ENCODE measurements at places on chromosomes 6 and 20.

DNA sequence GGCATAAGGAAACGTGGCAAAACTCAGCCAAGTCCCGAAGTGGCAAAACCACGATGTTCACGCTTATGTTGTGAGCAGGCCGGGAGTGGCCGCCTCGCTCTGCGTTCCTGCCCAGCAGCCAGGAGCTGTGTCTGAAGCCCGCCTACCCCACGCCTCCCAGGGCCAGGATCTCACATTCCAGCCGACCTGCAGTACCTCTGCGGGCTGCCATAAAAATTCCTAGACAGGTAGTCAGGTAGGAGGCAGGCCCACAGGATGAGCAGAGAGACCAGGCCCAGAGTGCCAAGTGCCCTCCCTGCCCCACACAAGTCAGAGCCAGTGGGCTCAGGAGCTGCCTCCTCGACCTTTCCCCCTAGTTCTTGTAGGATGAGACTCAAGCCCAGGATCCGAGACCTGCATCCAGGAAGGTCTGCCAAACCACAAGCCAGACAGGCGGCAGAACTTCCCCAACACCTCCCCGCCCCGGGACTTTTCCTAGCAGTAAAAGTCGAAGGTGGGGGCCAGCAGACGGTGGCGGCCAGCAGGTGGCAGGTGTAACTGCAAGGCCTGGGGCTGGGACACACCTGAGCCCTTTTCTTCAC, 16.7 kb downstream of the PMEPA1 start:
- no peak for DNase-seq

DNA sequence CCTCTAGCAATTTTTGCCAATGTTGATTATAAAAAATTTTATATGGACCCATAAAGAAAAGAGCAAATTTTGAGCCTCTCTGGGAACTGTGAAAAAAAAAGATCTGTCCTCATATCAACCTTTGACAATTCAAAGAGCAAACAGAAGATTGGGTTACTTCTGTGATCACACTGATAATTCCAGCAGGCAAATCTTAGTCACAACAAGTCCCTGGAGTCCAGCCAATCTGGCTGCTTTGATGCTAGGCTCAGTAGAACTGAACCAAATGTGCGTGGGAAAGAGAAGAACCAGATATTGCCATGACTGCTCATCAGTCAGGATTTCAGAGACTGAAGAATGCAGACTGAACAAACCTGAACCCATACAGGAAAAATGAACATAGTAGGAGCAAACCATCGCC, 438.4 kb upstream of the FLRT3 start:
- DNase-seq, result no peak

DNA sequence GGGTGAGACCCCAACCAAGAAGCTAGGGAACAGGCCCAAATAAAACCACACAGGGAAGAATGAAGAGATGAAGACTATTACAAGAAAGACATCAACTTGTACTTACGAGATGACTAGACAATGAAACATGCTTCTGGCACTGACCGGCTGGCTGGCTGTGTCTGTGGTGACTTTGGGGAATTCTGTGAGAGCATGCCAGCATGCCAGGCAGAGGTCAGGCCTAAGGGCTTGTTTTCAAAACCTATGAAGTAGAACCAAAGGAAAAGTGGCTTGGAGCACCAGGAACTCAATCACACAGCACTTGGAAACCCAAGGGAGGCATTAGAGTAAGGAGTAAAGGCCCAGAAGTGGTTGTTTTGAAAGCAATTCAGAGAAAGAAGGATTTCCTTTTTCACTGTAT, 28.4 kb upstream of the GSTA3 start:
- no peak for DNase-seq

DNA sequence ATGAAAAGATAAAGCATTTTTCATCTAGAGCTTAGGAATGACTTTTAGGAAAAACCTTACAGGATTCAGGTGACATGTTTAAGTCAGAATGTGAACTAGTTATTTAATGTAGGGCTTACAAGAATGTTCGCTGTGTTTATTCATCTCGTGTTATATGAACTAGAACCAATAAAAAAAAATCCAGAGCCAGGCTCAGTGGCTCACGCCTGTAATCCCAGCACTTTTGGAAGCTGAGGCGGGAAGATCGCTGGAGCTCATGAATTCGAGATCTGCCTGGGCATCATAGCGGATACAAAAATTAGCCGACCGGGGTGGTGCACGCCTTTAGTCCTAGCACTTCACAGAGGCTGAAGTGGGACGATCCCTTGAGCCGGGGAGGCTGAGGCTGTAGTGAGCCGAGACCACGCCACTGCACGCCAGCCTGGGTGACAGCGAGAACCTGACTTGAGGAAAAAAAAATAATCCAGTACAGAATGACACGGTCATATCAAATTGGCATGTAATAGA, 46.3 kb downstream of the OR2B2 start:
- DNase-seq, result no peak

- no peak for DNase-seq
These were observed 18.5 kb downstream of the VSTM2L start for GRCh38 chr20:37921341-37921929.
